ENCODE measurements at places on chromosomes 12 and 14.

- no peak for DNase-seq
Observed at GRCh38 chr12:51085757-51086156, 2.4 kb upstream of the CSRNP2 start.

GRCh38 chr12:18808221-18808620, 70.3 kb downstream of the CAPZA3 start:
- no peak for DNase-seq

DNA sequence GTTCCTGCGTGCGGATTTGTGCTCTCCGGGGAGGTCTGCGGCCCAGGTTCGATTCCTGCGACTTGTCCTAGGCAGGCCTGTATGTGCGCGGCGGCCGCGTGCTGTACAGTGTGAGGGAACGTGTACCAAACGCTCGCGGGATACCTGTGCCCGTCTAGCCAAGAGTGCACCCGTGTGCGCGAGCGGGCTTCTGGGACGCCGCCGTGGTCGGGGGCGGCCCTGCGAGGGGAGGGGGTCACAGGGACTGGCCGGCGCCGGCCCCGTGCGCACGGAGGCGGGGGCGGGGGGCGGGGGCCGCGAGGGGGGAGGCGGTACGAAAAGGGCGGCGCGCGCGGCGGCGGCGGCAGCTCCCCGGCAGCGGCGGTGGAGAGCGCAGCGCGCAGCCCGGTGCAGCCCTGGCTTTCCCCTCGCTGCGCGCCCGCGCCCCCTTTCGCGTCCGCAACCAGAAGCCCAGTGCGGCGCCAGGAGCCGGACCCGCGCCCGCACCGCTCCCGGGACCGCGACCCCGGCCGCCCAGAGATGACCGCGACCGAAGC, at the start of gene DLK1:
TSS of gene DLK1 (plus strand) at position 343 of the 536 bp plus-strand sequence. CDS start at position 520, 177 bp downstream.
- no peak for DNase-seq

GRCh38 chr14:75286313-75286712, 7.7 kb downstream of the FOS start:
- no peak for DNase-seq

- DNase-seq, result no peak
Observed at GRCh38 chr12:110157539-110157938, 33.4 kb downstream of the IFT81 start.

GRCh38 chr12:63899396-63899795, 54.9 kb downstream of the SRGAP1 start:
- DNase-seq, result no peak

GRCh38 chr12:10722905-10723746, at the start of gene YBX3:
TSS of gene YBX3 (minus strand) at chr12:10723323. CDS start at chr12:10723111, 212 bp downstream.
- peak; percentile 60 for DNase-seq

DNA sequence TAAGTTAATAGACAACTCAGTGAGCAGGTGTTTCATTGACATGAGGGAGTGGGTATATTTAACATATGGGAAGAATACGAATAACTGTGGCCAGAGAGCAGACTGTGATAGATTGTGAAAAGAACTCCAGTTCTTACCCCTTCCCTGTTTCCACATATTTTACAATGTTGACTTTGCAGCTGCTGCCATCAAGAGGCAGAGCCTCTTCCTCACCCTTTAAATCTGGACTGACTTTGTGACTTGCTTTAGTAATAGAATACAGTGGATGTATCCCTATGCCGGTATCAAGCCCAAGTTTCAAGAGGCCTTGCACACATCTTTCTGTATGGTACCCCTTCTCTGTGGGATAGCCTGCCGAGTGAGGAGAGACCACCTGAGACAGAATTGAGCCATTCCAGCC, 356.7 kb downstream of the ETNK1 start:
- no peak for DNase-seq
